ENCODE measurements at places on chromosomes 13 and 19. TPM values are rescaled to one million over a fixed set of nuclear protein-coding genes. Genes with fewer than 3 reads are reported as not detected.

Gene RFPL4A
- not detected for total RNA-seq

Gene KLK12
- total RNA-seq, result not detected

DNA sequence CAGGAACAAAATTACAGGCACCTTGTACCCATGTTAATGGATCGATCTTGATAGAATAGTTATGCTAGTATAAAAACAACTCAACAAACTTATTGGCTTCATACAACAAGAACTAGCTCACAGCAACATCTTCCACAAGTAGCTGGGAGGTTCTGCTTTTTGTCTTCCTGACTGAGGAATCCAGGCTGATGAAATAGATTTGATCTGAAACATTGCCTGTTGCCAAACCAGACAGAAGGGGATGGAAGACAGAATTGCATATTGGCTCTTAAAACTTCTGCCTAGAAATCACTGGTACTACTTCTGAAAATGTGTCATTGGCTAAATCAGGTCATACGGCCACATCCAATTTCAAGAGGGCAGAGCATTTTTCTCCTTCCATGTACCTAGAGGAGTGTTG is 267.3 kb downstream of the RFC3 start:
- H3K27me3 ChIP-seq, result no peaks in the 10 kb centered on the region
- no peaks in the 10 kb centered on the region for H3K36me3 ChIP-seq
- H3K4me1 ChIP-seq, result peaks cover 15% of the 10 kb centered on the region
- no peak overlapping the region for H3K4me3 ChIP-seq

Gene NANOS3
- not detected for total RNA-seq

- no peak for DNase-seq
- no peaks in the 10 kb centered on the region for H3K4me1 ChIP-seq
- no peaks in the 10 kb centered on the region for H3K27me3 ChIP-seq
- H3K4me3 ChIP-seq, result no peak overlapping the region
- no peak overlapping the region for H3K27ac ChIP-seq
Observed at GRCh38 chr13:54162069-54162468, 1133.5 kb downstream of the OLFM4 start.

GRCh38 chr19:9566729-9567128 is 17.6 kb downstream of the ZNF121 start:
- no peak for DNase-seq
- no peaks in the 10 kb centered on the region for H3K27me3 ChIP-seq
- no peaks in the 10 kb centered on the region for H3K4me1 ChIP-seq
- H3K4me3 ChIP-seq, result no peak overlapping the region
- H3K36me3 ChIP-seq, result peaks cover 66% of the 10 kb centered on the region

GRCh38 chr19:31418692-31419430 is 69.6 kb upstream of the TSHZ3 start:
- no peak for DNase-seq
- H3K4me1 ChIP-seq, result no peaks in the 10 kb centered on the region
- H3K4me3 ChIP-seq, result no peak overlapping the region
- H3K36me3 ChIP-seq, result no peaks in the 10 kb centered on the region

Gene LPAR6
- total RNA-seq, result 15.7 TPM

Gene RNASEH2A
- 3.7 TPM for total RNA-seq

GRCh38 chr13:107865318-107865575 is 350.1 kb downstream of the LIG4 start:
- no peak overlapping the region for H3K27ac ChIP-seq
- H3K36me3 ChIP-seq, result no peaks in the 10 kb centered on the region
- DNase-seq, result no peak
- no peak overlapping the region for H3K4me3 ChIP-seq
- H3K27me3 ChIP-seq, result peaks cover 52% of the 10 kb centered on the region

GRCh38 chr13:32910530-32910929 is 105.7 kb upstream of the KL start:
- H3K4me3 ChIP-seq, result no peak overlapping the region
- no peaks in the 10 kb centered on the region for H3K27me3 ChIP-seq

DNA sequence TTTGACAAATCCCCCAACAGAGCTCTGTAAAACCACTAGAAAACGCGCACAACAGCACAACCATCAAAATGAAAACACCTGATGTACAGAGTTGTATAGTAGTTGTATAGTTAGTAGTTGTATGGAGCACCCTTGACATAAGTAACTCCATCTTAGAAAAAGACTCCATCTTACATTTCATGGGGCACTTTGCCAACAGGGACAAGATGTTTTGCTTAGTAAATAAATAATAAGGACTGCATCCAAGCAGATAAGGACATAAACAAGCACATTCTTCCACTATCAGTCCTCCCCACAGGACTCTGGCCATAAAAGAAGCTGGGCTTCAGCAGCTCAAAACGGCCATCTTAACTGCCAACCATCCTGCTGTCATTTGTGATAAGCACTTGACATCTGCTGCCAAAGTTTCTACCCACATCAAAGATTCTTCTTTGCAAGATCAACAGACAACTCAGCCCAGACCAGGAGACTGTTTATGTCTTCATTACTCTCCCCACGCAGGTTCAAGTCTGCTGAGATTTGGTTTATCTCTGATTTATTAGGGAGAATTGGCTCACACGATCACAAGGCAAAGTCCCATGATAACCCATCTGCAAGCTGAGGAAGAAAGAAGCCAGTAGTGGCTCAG is 20.7 kb upstream of the ZNF331 start:
- no peaks in the 10 kb centered on the region for H3K36me3 ChIP-seq
- peaks cover 13% of the 10 kb centered on the region for H3K4me1 ChIP-seq
- no peak overlapping the region for H3K4me3 ChIP-seq
- no peak for DNase-seq
- H3K27me3 ChIP-seq, result no peaks in the 10 kb centered on the region
- no peak overlapping the region for H3K27ac ChIP-seq

Gene CASP14
- total RNA-seq, result not detected

GRCh38 chr13:26950546-26950945 is 190.0 kb upstream of the GPR12 start:
- no peak overlapping the region for H3K27ac ChIP-seq
- H3K4me3 ChIP-seq, result no peak overlapping the region
- no peaks in the 10 kb centered on the region for H3K36me3 ChIP-seq
- H3K27me3 ChIP-seq, result peaks cover 8% of the 10 kb centered on the region
- H3K4me1 ChIP-seq, result no peaks in the 10 kb centered on the region
- no peak for DNase-seq

Gene SPACA4
- not detected for total RNA-seq
